ENCODE measurements at places on chromosomes 12 and 14. TPM values are rescaled to one million over a fixed set of nuclear protein-coding genes. Genes with fewer than 3 reads are reported as not detected.

- H3K4me1 ChIP-seq: no peaks in the 10 kb centered on the region
- no peak overlapping the region for H3K4me3 ChIP-seq
These were observed 313.4 kb downstream of the BCL11B start for GRCh38 chr14:98958632-98959031.

- no peaks in the 10 kb centered on the region for H3K4me1 ChIP-seq
- no peak overlapping the region for H3K4me3 ChIP-seq
- H3K27ac ChIP-seq: no peak overlapping the region
- no peaks in the 10 kb centered on the region for H3K36me3 ChIP-seq
- no peaks in the 10 kb centered on the region for H3K27me3 ChIP-seq
These were observed 13.7 kb upstream of the CLEC4D start for GRCh38 chr12:8499616-8500015.

GRCh38 chr14:91349481-91350074, 68.0 kb downstream of the CCDC88C start:
- no peak for DNase-seq
- peaks cover 34% of the 10 kb centered on the region for H3K4me1 ChIP-seq
- H3K27ac ChIP-seq: no peak overlapping the region
- no peak overlapping the region for H3K4me3 ChIP-seq
- no peaks in the 10 kb centered on the region for H3K36me3 ChIP-seq

DNA sequence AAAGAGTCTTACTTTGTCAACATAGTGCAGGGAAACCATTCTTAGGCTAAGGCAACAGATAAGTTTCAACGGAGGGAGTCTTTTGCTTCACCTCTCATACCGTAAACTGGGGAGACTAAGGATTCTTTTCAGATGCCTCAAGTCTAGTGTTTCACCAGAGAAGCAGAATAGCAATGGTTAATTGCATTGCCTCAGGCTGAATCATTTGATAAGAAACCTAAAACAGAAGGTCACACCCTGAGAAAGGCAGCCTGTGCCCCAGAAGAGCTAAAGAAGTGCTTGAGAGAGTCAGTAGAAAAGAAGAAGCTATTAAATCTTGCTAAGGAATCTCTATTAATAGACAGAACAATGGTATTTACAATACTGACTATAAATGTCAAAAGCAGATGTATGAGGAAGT, 21.8 kb upstream of the ATXN7L3B start:
- no peaks in the 10 kb centered on the region for H3K27me3 ChIP-seq
- no peaks in the 10 kb centered on the region for H3K4me1 ChIP-seq
- no peak for DNase-seq
- H3K36me3 ChIP-seq: no peaks in the 10 kb centered on the region
- H3K4me3 ChIP-seq: no peak overlapping the region

The DLK1 gene
- not detected for total RNA-seq

The KRT4 gene
- total RNA-seq: 5.4 TPM

DNA sequence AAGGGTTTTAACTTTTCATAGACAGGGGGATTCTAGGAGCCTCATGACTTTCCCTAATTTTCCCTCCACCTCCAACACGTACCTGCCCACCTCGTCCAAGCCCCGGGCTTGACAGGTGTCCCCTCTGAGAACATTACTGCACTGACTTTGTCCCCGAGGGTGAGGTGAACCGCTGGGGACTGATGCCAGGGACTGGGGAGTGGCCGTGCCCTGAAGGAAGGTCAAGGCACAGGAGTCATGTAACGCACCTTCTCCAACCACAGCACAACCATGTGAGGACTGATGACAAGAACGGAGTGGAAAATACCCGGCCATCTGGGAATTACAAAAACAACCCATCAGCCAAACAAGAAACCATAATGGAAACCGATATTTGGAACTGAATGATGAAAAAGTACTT, 214.7 kb upstream of the C14orf180 start:
- DNase-seq: no peak
- H3K27ac ChIP-seq: no peak overlapping the region
- no peaks in the 10 kb centered on the region for H3K4me1 ChIP-seq
- H3K4me3 ChIP-seq: no peak overlapping the region

The CDKN3 gene
- total RNA-seq: 4.8 TPM

- peaks cover 30% of the 10 kb centered on the region for H3K4me1 ChIP-seq
- no peak for DNase-seq
- H3K27ac ChIP-seq: peak overlapping the region; percentile 93
- no peaks in the 10 kb centered on the region for H3K27me3 ChIP-seq
- H3K36me3 ChIP-seq: no peaks in the 10 kb centered on the region
- H3K4me3 ChIP-seq: peak overlapping the region; percentile 90
These were observed 936 bp downstream of the TFCP2 start for GRCh38 chr12:51171884-51172514.

The HRK gene
- total RNA-seq: not detected

The TBC1D30 gene
- 4.0 TPM for total RNA-seq

The ABHD4 gene
- total RNA-seq: 23.5 TPM

- no peaks in the 10 kb centered on the region for H3K36me3 ChIP-seq
- H3K27me3 ChIP-seq: no peaks in the 10 kb centered on the region
- no peak overlapping the region for H3K4me3 ChIP-seq
These were observed 10.0 kb upstream of the DDX47 start for GRCh38 chr12:12803186-12803585.

GRCh38 chr12:27844366-27845090, 64.5 kb upstream of the MANSC4 start:
- no peaks in the 10 kb centered on the region for H3K27me3 ChIP-seq
- no peaks in the 10 kb centered on the region for H3K36me3 ChIP-seq
- H3K4me3 ChIP-seq: no peak overlapping the region
- DNase-seq: no peak
- no peaks in the 10 kb centered on the region for H3K4me1 ChIP-seq
- H3K27ac ChIP-seq: no peak overlapping the region

DNA sequence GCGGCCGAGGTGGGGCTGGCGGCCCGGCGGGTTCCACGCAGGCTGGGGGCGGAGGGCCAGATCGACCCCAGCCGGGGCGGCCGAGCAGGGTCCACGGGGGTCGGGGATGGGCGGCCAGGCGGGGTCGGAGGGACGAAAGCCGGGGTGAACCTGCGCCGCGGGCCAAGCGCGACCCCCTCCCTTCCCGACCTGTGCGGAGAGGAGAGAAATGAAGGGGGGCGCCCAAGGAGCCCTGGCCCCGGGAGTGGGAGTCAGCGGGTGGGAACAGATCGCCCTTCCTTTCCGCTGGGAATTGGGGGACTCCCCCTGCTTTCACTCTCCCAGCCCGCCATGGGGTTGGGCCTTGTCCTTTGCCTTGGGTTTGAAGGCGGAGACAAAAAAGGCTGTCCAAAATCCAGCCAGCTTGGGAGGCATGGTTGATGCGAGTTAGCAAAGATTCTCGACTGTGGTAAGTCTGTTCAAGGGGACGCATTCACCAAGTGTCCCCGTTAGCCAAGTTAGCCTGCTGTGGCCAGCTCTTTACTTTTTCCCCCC, 559 bp upstream of the CKAP4 start:
- peak overlapping the region; percentile 95 for H3K4me3 ChIP-seq
- H3K36me3 ChIP-seq: no peaks in the 10 kb centered on the region
- peak overlapping the region; percentile 100 for H3K27ac ChIP-seq
- peaks cover 48% of the 10 kb centered on the region for H3K4me1 ChIP-seq

DNA sequence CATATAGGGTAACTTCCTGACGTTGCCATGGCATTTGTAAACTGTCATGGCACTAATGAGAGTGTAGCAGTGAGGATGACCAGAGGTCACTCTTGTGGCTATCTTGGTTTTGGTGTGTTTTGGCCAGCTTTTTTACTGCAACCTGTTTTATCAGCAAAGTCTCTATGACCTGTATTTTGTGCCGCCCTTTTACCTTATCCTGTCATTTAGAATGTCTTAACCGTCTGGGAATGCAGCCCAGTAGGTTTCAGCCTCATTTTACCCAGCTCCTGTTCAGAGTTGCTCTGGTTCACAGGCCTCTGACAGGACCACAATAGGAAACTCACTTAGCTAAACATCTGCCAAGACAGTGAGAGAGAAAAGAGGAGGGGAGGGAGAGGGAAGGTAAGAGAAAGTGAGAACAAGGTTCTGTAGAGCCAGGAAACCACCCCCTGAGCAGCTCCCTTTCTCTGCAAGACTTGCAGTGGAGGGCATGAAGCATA, 64.8 kb upstream of the PLEKHG3 start:
- H3K27ac ChIP-seq: no peak overlapping the region
- peaks cover 11% of the 10 kb centered on the region for H3K4me1 ChIP-seq
- DNase-seq: no peak
- H3K27me3 ChIP-seq: no peaks in the 10 kb centered on the region
- H3K4me3 ChIP-seq: no peak overlapping the region
- H3K36me3 ChIP-seq: no peaks in the 10 kb centered on the region

The PDE3A gene
- total RNA-seq: 114 TPM

- no peaks in the 10 kb centered on the region for H3K27me3 ChIP-seq
- no peak for DNase-seq
- no peaks in the 10 kb centered on the region for H3K36me3 ChIP-seq
- peaks cover 19% of the 10 kb centered on the region for H3K4me1 ChIP-seq
These were observed 404 bp upstream of the CCDC91 start for GRCh38 chr12:28189784-28190320.

GRCh38 chr14:89586258-89587135, 169.5 kb upstream of the FOXN3 start:
- H3K4me3 ChIP-seq: no peak overlapping the region
- H3K27ac ChIP-seq: no peak overlapping the region

The ACOT6 gene
- total RNA-seq: not detected

DNA sequence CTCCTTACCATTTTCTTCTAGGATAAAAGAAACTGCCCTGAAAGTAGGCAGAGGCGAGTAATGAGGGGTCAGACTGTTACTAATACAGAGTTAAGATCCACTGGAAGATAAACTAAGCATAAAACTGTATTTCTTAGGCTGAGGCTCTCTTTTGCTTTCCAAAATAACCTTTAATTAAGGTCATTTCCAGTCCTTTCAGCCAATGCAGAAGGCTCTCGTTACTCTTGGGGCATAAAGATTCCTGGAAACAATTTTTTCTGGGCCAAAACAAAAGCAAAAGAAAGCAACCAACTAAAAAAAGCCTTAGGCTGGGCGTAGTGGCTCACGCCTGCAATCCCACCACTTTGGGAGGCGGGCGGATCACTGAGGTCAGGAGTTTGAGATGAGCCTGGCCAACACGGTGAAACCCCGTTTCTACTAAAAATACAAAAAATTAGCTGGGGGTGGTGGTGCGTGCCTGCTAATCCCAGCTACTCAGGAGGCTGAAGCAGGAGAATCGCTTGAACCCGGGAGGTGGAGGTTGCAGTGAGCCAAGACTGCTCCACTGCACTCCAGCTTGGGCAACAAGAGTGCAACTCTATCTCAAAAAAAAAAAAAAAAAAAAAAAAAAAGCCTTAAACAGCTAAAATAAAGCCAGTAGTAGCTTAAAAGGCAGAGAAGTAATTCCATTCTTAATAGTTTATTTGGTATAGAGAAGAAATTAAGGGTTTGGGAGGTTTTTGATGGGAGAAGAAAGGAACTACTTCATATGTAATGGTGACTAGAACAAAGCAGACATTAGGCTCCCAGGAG, 68.9 kb upstream of the STAC3 start:
- no peak overlapping the region for H3K4me3 ChIP-seq
- no peak for DNase-seq
- no peaks in the 10 kb centered on the region for H3K4me1 ChIP-seq
- no peaks in the 10 kb centered on the region for H3K27me3 ChIP-seq

The CAPS2 gene
- 8.0 TPM for total RNA-seq

The JAG2 gene
- total RNA-seq: 19.0 TPM

GRCh38 chr12:89390802-89391673, 38.7 kb upstream of the DUSP6 start:
- H3K27ac ChIP-seq: peak overlapping the region; percentile 54
- no peaks in the 10 kb centered on the region for H3K27me3 ChIP-seq
- H3K4me3 ChIP-seq: no peak overlapping the region
- DNase-seq: no peak
- H3K4me1 ChIP-seq: peaks cover 33% of the 10 kb centered on the region

The WDR89 gene
- 8.1 TPM for total RNA-seq

Measured in esophagus muscularis mucosa (tissue), 4 donors.